ENCODE measurements at places on chromosomes 5 and 9. TPM values are rescaled to one million over a fixed set of nuclear protein-coding genes. Genes with fewer than 3 reads are reported as not detected.

The FGF10 gene
- 3.8 TPM for total RNA-seq

The IFNA2 gene
- not detected for total RNA-seq

The CAMK4 gene
- total RNA-seq: 2.9 TPM

The ZFP37 gene
- 2.3 TPM for total RNA-seq

The ACSL6 gene
- 0.09 TPM for total RNA-seq

The PCDHAC1 gene
- total RNA-seq: 0.18 TPM

The SKP1 gene
- total RNA-seq: 320 TPM

The CCNI2 gene
- not detected for total RNA-seq

The BAAT gene
- total RNA-seq: not detected

The LRRC19 gene
- not detected for total RNA-seq

The MZB1 gene
- total RNA-seq: 0.14 TPM

The SAXO1 gene
- total RNA-seq: under 0.01 TPM

The EDIL3 gene
- total RNA-seq: 18.2 TPM

The CD14 gene
- 8.8 TPM for total RNA-seq

The SPAAR gene
- 0.18 TPM for total RNA-seq

The DBH gene
- not detected for total RNA-seq

The SV2C gene
- not detected for total RNA-seq

The CYLC2 gene
- not detected for total RNA-seq

The VPS13A gene
- total RNA-seq: 23.2 TPM

The FIBCD1 gene
- 1.5 TPM for total RNA-seq

The SNCB gene
- not detected for total RNA-seq

The PAXX gene
- 6.6 TPM for total RNA-seq

The TEK gene
- total RNA-seq: 19.2 TPM

The FRRS1L gene
- 0.09 TPM for total RNA-seq

The SKP2 gene
- total RNA-seq: 26.7 TPM

The PCDHA9 gene
- 0.18 TPM for total RNA-seq

The OR13C8 gene
- total RNA-seq: not detected

The C5orf52 gene
- total RNA-seq: not detected

The ARHGEF39 gene
- total RNA-seq: 0.09 TPM

The INSYN2B gene
- 3.1 TPM for total RNA-seq

The HAPLN1 gene
- 0.55 TPM for total RNA-seq

The TAF11L10 gene
- total RNA-seq: not detected

The PIP5K1B gene
- total RNA-seq: under 0.01 TPM

The SEMA6A gene
- total RNA-seq: 0.74 TPM

The FAM78A gene
- total RNA-seq: 0.55 TPM

Measured in smooth muscle cell of bladder (primary cell).